ENCODE measurements at places on chromosomes 16 and 17.

- DNase-seq: no peak
- no peak overlapping the region for H3K27ac ChIP-seq
- H3K4me3 ChIP-seq: no peak overlapping the region
- H3K27me3 ChIP-seq: peaks cover 32% of the 10 kb centered on the region
- H3K4me1 ChIP-seq: no peaks in the 10 kb centered on the region
- H3K36me3 ChIP-seq: no peaks in the 10 kb centered on the region
These were observed 91.6 kb downstream of the ZDHHC7 start for GRCh38 chr16:84919708-84920107.

DNA sequence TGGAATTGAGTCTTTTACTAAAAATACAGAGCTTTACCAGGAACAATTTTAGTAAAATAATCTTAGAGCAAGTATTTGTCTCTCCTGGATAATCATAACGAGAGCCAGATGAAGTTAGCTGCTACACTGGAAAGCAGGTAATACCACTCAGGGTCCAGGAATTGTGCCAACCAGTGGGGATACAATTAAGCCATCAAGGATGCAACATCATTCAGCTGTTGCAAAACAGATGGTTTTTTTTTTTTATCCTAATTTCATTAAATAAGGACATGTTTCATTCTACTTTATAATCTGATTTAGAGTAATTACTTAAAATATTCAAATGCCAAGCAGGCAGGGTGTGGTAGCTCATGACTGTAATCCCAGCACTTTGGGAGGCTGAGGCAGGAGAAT lies 10.2 kb downstream of the MMD start:
- no peak overlapping the region for H3K4me3 ChIP-seq
- DNase-seq: no peak
- H3K27me3 ChIP-seq: no peaks in the 10 kb centered on the region
- peaks cover 38% of the 10 kb centered on the region for H3K36me3 ChIP-seq

DNA sequence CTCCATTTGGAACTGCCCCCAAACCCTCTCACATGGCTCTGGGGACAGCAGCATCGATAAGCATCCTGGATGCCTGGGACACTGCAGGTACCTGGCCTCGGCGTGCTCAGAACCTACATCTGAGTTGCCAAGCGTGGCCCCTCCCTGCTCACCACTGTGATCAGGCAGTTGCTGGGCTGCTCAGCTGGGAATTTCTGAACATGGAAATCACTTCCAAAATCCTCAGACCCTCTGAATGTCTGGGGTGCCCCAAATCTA lies 6.3 kb downstream of the CDH5 start:
- H3K4me1 ChIP-seq: no peaks in the 10 kb centered on the region
- H3K4me3 ChIP-seq: no peak overlapping the region
- no peak overlapping the region for H3K27ac ChIP-seq
- H3K36me3 ChIP-seq: no peaks in the 10 kb centered on the region

GRCh38 chr16:80460988-80461387 lies 79.8 kb upstream of the DYNLRB2 start:
- H3K27ac ChIP-seq: no peak overlapping the region
- H3K36me3 ChIP-seq: no peaks in the 10 kb centered on the region
- peaks cover 24% of the 10 kb centered on the region for H3K27me3 ChIP-seq
- no peaks in the 10 kb centered on the region for H3K4me1 ChIP-seq
- no peak for DNase-seq
- H3K4me3 ChIP-seq: no peak overlapping the region

GRCh38 chr17:76444518-76445311 lies 8.2 kb downstream of the UBE2O start:
- H3K27me3 ChIP-seq: no peaks in the 10 kb centered on the region
- no peak overlapping the region for H3K4me3 ChIP-seq
- H3K36me3 ChIP-seq: peaks cover 5% of the 10 kb centered on the region
- DNase-seq: no peak
- H3K4me1 ChIP-seq: peaks cover 85% of the 10 kb centered on the region

DNA sequence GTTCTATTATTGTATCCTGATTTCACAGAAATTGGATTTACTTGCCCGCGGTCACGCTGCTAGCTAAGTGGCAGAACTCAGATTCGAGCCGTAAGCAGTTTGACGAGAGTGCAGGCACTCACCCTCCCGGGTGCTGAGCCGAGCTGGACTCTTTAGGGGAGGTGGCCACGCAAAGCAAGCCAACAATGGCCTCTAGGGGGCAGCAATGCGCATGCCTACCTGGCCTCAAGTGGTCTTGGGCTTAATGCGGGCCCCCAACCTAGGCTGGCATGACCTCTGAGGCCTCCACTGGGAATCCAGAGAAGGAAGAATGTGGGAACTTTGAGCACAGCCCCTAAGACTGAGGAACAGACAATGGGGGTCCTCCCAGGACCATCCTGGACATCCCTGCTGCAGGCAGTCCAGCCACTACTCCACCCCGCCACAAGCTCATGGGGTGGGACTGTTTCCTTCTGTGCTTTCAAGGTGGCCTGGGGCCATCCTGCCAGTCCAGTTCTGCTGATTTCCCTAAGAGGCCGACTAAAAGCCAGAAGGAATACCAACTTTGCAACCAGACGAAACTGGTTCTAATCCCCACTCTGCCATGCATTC lies 276.5 kb downstream of the XYLT1 start:
- no peaks in the 10 kb centered on the region for H3K4me1 ChIP-seq
- H3K36me3 ChIP-seq: peaks cover 6% of the 10 kb centered on the region
- no peak overlapping the region for H3K4me3 ChIP-seq
- H3K27ac ChIP-seq: no peak overlapping the region
- H3K27me3 ChIP-seq: no peaks in the 10 kb centered on the region

- DNase-seq: no peak
- H3K27me3 ChIP-seq: peaks cover 4% of the 10 kb centered on the region
- H3K4me1 ChIP-seq: no peaks in the 10 kb centered on the region
- H3K27ac ChIP-seq: no peak overlapping the region
- no peaks in the 10 kb centered on the region for H3K36me3 ChIP-seq
- no peak overlapping the region for H3K4me3 ChIP-seq
These were observed 46.5 kb upstream of the SLC47A1 start for GRCh38 chr17:19487024-19487600.

- DNase-seq: peak; percentile 85
- H3K36me3 ChIP-seq: peaks cover 3% of the 10 kb centered on the region
- H3K4me1 ChIP-seq: peaks cover 45% of the 10 kb centered on the region
- no peak within 1 kb of the TSS for H3K27ac ChIP-seq
These were observed at the start of gene IGFBP4 for GRCh38 chr17:40443196-40443987. IGFBP4 (plus strand) TSS chr17:40443450; CDS start chr17:40443736, 286 bp downstream.

GRCh38 chr17:77118251-77118928 lies 22.4 kb upstream of the SEC14L1 start:
- no peak overlapping the region for H3K4me3 ChIP-seq
- H3K27me3 ChIP-seq: no peaks in the 10 kb centered on the region
- H3K27ac ChIP-seq: no peak overlapping the region
- no peaks in the 10 kb centered on the region for H3K36me3 ChIP-seq

DNA sequence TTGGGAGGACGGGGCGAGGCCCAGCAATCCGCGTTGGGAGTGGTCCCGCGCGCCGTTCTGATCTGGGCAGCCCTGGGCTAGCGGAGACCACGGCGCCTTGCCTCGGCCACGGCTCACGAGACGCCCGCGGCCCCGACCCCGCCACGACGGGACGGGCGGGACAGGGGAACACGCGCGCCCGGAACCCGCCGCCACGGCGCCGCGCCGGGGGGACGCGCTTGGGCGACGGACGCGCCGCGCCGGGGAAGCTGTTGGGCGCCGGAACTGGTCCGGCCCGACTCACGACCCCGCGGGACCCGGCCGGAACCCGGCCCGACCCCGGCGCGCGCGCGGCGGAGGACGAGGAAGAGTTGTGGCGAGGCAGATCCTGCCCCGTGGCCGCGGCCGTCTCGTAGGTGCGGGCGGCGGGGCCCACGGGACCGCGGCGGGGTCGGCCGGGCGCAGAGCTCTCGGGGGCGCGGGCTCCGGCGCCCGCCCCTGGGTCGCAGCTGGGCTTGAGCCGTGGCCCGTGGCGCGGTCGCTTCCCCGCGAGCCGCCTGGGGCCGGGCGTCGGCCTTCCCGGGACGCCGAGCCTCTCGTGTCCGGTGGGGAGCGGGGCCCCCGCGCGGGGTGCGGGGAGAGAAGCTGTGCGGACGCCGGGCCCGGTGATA lies at the start of gene ACSF3:
Gene ACSF3, plus strand, starts transcription at position 251 of the 650 bp plus-strand sequence. CDS start 6,830 bp downstream, outside the sequence.
- peaks cover 2% of the 10 kb centered on the region for H3K36me3 ChIP-seq
- peaks cover 47% of the 10 kb centered on the region for H3K4me1 ChIP-seq
- DNase-seq: peak; percentile 88

DNA sequence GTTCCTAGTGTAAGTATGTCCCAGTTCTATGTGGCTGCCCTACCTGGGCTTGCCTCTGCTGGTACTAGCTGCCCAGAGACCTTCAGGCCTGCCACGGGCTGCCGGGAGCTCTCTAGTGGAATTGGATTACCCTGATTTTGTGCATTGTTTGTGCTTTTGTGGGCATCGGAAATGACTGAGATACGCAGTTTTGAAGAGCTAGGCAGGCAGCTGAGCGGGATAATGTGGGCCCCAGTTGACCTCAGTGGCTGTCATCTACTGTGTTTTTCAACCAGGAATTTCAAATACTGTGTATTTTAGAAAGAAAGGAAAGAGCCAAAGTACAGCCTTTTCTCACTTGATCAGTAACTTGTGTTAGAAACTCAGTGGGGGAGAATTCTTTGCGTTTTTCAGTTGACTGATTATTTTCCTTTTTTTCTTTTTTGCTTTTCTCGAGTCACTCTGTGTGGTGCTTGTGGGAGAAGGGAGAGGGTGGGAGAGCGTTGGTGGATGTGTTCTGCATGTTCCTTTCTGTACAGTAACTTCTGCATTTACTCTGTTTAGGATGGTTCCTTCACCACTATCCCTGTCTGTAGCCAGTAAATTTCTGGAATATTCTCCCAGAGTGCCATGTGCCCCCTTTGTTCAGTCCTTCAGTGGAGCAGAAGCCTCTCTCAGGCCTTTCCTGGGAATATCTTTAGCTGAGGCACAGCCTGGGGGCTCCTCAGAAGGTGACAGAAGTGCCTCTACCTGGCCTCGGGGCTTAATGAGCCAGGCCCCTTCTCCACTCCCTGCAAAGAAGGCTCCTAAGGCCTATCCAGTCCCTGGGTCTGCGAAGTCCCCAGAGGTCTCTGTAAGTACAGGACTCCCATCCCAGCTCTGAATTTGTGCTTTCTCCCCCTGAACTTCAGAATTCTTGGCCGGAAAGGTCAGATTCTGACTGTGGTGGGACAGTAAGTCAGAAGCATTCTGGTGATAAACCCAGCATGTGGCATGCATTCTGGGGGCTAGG lies 15.0 kb upstream of the SLC12A3 start:
- peaks cover 1% of the 10 kb centered on the region for H3K36me3 ChIP-seq
- no peaks in the 10 kb centered on the region for H3K27me3 ChIP-seq
- no peak overlapping the region for H3K27ac ChIP-seq

DNA sequence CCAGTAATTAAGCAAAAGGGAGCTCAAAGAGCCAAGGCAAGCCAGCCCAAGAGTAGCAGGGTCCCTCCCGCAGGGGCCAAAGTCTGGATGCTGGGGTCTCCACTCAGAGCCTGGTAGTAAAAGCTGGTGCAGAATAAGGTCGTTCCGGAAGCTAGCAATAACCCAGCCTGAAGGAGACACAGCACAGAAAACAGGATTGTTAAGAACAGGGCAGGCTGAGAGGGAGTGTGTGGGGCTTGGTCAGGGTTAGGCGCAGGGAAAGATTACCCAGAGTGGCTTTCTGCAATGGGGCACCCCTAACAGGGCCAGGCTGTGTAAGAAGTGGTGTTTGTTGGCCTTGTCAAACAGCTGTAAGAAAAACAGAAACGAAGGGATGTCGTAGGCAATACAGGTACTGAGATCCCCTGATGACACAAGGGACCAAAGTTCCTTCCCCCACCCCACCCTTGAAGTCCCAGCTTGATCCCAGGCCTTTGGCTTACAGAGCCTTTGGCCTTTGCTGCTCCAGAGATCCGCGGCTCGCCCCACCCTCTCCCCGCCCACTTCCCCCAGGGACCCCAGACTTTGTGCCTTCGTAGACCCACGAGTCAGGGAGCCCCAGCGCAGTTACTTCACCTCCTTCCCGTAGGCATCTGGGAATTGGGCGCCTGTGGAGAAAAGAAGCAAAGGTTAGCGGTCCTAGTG lies 712 bp downstream of the TMEM256 start:
- H3K4me1 ChIP-seq: peaks cover 17% of the 10 kb centered on the region
- DNase-seq: no peak
- H3K27ac ChIP-seq: peak overlapping the region; percentile 7
- peak overlapping the region; percentile 95 for H3K4me3 ChIP-seq

GRCh38 chr17:51115179-51115578 lies 5.5 kb downstream of the SPAG9 start:
- H3K27me3 ChIP-seq: no peaks in the 10 kb centered on the region
- H3K27ac ChIP-seq: no peak overlapping the region
- no peak for DNase-seq
- no peak overlapping the region for H3K4me3 ChIP-seq
- H3K4me1 ChIP-seq: peaks cover 49% of the 10 kb centered on the region
- no peaks in the 10 kb centered on the region for H3K36me3 ChIP-seq

DNA sequence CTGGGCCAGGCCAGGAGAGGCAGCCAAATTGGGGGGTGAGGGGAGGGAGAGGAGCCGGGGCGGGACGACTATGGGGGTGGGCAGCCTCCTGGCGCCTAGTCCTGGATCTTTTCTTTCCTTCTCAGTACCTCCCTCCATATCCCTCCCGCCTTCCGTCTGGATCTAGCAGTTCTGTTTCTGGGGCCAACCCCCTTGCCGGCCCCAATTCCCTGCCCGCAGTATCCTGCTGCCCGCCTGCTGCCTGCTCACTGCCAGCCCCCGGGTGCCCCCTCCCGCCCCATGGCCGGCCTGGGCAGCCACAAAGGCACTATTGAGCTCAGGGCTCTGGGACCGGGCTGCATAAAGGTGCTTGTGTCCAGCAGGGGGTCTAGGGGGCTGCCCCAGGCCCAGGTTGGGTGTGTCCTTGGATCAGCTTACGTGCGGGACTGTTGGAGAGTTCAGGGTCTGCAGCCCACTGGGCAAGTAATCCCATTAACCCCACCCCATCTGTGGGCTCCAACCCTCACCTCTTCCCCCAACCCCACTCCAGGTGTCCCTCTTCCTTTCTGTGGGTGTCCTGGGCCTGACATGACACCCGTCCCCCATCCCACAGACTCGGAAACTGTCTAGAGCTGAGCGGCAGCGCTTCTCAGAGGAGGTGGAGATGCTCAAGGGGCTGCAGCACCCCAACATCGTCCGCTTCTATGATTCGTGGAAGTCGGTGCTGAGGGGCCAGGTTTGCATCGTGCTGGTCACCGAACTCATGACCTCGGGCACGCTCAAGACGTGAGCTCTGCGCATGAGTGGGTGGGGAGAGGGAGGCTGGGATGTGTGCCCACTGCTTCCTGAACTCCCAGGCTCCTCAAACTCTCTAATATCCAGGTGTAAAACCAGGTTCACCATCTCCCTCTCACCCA lies 2.0 kb downstream of the WNK4 start:
- no peak overlapping the region for H3K4me3 ChIP-seq
- H3K4me1 ChIP-seq: peaks cover 38% of the 10 kb centered on the region
- H3K27ac ChIP-seq: no peak overlapping the region
- no peak for DNase-seq

GRCh38 chr17:33434841-33435240 lies 141.7 kb upstream of the ASIC2 start:
- H3K27ac ChIP-seq: no peak overlapping the region
- H3K27me3 ChIP-seq: no peaks in the 10 kb centered on the region
- DNase-seq: no peak
- no peak overlapping the region for H3K4me3 ChIP-seq

- H3K36me3 ChIP-seq: no peaks in the 10 kb centered on the region
- no peak overlapping the region for H3K4me3 ChIP-seq
- H3K27me3 ChIP-seq: no peaks in the 10 kb centered on the region
- no peak overlapping the region for H3K27ac ChIP-seq
- no peak for DNase-seq
These were observed 527 bp downstream of the UNC45B start for GRCh38 chr17:35148144-35148543.

All from activated T-cell treated with anti-CD3 and anti-CD28 coated beads, Interleukin-2, amount 50 U/mL, for 72 hours (primary cell).